Activated CD8-positive, alpha-beta memory T cell treated with anti-CD3 and anti-CD28 coated beads for 1 hour (primary cell): ENCODE measurements at places on chromosomes 11 and 22.

DNA sequence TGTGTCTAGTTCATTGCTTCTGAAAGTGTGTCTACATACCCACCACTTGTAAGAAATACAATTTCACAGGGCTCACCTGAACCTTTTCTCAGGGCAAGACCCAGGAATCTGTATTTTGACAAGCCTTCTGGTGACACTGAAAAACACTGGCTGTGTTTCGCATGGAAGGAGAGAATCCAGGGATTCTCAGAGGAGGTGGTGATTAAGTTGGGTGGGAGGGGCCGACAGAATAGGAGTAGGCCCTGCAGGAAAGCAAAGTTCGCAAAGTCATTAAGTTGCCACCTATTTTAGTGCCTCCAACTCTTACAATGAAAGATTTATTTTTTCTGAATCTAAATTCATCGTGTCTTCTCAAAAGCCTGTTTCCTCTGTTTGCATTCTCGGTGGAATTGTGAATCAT, 186.8 kb downstream of the FAT3 start:
- DNase-seq: no peak

DNA sequence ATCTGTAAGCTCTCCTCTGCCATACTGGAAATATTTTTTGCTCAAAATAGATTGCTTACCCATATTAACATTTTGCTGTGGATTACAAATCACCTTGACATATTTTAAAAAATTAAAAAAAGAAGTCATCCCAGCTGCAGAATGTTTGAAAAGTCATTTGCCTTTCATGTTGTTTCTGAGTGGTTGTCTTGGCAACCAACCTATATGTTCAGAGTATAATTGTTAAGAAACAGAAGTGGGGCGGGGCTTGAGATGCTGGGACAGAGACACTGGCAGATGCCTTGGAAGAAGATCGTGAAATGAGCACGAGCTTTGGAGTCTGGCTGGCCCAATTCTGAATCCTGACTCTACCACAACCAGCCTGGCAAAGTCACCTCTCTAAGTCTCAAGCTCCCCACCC, 348.2 kb downstream of the LARGE1 start:
- DNase-seq: no peak

DNA sequence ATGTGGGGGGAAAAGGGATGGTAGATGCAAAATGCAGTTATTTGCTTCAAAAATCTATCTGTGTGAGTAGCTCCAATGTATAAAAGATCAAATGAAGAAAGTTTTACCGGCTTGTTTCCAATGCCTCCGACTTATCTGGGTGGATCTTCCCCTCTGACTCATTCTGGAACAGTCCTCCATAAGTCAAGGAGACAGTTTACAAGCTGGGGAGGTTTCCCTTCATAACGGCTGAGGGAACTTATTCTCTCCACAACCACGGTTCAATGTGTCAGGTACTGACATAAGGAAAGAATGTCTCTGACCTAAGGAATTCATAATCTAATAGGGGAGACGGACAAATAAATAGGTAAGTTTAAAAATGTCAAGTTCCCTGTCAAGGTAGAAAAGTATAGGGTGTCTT, 49.7 kb upstream of the BIRC3 start:
- DNase-seq: no peak

- no peak for DNase-seq
These were observed 34.5 kb upstream of the PRSS23 start for GRCh38 chr11:86765878-86766277.

DNA sequence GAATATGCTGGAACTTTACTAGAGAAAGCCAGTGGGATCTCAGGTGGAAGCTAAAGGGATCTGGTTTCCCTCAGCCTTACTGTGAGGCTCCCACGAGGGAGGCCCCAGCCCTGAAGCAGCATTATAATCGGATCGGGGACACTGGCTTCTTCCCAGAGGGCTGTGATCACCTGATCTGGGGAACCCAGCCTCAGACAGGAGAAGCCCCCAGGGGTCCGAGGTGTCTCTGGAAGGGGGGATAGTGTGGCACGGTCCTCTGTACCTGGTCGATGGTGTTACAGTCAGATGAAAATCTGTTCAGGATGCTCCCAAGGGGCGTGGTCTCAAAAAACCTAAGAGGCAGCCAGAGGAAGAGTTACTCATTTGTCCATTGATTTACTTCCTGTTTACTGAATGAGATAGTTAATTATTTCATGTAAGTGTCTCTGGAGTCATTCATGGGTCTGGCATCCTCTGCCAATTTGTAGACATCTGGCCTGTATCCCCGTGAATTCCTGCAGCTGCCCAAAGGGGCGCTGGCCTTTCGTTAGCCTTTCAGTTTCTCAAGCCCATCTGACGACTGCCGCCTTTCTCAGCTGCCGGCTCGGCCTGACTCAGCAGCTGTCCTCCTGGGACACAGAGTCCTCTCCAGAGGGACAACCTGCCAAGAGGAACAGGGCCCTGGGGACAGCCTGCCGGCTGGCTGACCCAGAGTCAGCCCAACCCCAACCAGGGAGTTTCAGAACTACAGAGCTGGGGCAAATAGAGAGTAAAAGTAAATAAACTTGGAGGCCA, 17.0 kb upstream of the KCNJ11 start:
- no peak for DNase-seq

GRCh38 chr22:31233001-31233400, 20.9 kb downstream of the LIMK2 start:
- no peak for DNase-seq

GRCh38 chr11:67111261-67111660, 7.8 kb upstream of the KDM2A start:
- no peak for DNase-seq

DNA sequence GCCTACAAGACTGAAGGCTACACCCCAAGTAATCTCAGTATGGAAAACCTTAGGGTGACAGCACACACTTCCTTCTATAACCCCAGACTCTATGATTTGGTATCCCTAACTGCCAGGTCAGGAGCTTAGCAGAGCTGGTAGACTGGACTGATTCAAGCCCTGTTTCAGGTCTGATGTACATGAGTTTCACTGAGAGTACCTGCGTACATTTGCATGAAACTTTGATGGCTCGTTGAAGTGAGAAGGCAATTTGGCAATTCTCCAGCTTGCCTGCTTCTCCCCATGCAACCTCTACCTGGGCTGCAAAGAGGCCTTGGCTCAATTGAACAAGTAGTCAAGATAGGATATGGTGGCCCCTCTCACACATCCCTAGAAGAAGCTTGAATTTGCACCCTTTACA, 10.2 kb downstream of the FIBIN start:
- no peak for DNase-seq

GRCh38 chr22:21768435-21768834, 32.8 kb upstream of the YPEL1 start:
- no peak for DNase-seq

DNA sequence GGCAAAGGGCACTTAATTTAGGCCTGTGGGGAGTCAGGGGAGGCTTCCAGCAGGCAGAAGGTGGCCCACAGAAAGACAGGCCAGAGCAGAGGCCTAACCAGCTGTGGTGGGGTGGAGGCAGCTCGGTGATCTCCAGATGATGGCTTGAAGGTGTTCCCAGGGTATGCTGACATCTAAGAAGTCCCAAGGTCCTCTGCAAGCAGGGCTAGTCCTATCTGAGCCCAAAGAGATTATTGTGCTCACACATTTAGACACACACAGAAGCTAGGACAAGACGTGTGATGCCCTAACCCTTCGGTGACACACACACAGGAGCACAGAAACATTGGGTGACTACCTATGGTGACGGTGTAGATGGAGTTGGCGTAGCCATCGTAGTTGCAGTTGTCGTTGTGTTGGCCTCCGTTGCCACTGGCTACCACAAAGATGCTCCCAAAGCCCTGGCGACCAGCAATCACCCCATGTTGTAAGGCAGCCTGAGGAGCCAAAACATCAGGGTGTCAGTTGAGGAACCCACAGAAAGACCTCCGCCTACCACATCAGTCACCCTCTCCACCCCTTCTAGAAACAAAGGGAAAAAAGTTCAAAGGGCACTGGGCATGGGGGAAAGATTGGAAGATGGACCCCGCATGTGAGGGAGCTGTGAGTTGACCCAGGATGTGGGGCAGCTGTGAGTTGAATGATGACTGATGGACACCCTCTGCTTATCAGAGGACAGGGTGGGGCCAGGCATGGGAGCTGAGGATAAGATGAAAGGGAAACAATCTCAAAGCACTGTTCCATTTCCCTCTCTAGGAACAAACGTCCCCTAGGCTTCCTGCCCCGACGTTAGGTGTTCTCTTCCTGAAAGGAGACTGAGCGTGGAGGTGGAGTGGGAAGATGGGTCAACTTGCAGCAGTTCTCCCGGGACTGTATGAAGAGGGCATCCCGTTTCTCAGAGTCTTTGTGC, 7.9 kb downstream of the PCSK7 start:
- no peak for DNase-seq

GRCh38 chr22:21690401-21690801, 24.6 kb downstream of the PPIL2 start:
- DNase-seq: no peak

- DNase-seq: no peak
These were observed 70.1 kb downstream of the ARL14EP start for GRCh38 chr11:30393012-30393411.

DNA sequence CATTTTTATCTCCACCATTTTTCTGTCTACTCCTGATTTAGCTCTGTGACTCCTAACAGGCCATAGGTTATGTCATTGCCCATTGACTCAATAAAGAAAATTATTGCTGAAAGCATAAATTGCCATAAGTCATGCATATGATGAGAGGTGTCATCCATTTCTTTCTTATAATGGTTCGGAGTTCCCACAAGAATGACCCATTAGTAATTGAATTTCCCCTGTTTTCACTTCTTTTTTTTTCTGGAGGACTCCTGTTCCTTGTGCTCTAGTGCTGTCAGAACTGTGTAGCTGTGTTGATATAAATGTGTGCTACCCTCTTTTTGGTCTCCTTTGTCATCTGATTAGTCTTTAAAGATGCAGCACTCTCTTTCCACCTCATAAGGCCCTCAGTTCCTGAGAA, 22.9 kb upstream of the CARD18 start:
- DNase-seq: no peak

DNA sequence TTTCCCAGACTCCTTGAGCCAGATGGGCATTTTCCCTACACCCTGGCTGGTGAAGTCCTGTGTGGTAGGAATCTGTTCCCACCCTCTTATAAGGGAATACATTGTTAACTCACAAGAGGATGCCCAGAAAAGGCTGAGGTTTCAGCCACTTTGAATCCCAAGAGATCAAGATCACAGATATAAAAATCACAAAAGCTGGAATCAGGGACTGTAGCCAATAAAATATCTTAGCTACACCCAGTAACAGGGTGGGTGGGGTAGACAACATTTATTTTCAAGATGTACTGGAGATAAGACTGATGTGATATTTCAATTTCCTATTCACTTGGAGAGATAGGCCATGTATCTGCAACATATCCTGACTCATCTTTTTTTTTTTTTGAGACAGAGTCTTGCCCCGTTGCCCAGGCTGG, 50.3 kb downstream of the COPB1 start:
- no peak for DNase-seq

GRCh38 chr11:120909676-120910416, 114.1 kb upstream of the TBCEL start:
- DNase-seq: no peak

DNA sequence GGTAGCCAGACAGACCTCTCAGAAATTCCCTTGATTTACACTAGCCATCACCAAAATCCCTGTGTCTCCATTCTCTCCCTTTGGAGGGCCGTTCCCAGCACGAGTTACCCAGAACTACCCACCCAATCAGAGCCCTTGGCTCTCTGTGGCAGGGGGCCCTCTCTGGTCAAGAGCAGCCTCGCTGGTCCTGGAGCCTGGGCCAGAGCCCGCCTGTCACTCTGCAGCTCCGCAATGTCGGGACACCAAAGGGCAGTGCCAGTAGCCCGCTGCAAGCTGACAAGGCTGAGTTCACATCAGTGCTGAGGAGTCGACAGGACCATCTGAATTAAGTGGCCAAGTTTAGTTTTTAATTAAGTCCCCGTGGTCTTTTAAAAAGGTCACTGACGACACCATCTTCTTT, 241.6 kb downstream of the ST3GAL4 start:
- no peak for DNase-seq

DNA sequence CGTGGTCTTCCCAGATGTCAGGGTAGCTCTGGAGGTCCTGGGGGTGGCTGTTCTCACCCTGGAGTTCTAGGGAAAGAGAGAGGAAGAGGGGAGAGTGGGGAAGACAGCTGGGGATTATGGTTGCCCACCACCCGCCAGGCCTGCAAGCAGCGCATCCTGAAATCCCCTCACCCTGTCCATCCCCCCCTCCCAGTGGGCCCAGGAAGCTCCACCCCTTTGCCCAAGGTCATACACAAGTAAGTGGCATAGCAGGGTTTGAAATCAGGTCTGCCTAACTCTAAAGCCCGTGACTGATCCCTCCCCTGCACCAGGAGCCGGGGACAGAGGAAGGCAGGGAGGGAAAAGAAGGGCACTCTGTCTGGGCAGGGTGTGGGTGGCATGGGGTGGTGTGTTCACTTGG, 105.3 kb downstream of the NECTIN1 start:
- DNase-seq: no peak

DNA sequence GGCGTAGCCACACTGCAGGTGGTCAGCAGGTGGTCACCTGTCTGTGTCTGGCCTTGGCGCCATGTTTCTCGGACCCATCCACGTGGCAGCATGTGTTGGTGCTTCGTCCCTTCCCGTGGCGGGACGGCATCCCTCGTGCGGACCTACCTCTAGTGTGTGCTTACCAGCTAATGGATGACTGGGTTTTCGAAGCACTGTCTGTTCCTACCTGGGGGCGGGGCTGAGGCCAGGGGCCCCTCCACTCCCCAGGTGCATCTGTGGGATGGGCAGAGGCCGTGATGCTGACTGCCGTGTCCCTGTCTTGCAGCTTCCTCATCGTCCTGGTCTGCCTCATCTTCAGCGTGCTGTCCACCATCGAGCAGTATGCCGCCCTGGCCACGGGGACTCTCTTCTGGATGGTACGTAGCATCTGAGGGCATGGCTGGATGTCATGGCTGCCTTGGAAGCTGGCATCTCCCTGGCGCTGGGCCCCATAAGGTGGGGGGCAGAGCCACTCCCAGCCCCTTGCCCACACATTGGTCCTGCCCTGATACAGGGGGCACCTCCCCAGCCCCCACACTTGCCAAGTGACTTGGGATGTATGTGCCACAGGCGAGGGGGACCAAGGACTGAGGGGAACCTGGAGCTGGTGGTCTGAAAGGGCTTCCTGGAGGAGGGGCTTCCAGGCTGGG, 82.9 kb downstream of the KCNQ1 start:
- no peak for DNase-seq

GRCh38 chr11:8650401-8650990, 32.0 kb downstream of the TRIM66 start:
- no peak for DNase-seq

DNA sequence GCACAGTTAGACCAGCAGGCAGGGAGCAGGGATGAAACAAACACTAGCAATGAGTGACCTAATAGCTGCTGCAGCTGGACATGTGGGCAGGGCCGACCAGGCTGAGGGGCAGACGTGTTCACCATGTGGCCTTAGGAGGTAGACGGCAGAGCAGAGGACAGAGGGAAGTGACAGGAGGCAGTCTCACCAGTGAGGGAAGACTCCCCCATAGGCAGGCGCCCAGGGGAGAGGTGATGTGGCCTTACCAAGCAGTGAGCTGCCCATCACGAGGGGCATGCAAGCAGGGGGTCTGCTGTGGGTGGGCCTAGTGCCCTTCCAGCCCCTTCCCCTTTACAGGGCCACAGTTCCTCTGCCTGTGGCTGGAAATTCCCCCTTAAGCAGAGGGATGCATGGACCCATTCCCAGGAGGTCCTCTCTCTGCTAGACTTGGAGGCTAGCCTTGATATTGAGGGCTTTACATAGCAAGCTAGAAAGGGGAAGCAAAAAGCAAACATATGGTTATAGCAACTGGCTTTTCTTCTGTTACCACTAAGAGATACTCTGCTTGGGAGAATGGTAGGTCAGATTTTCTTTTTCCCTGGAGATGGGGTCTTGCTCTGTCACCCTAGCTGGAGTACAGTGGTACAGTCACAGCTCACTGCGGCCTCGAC, 67.6 kb downstream of the MPPED1 start:
- DNase-seq: no peak

- no peak for DNase-seq
These were observed 94.0 kb downstream of the APOL5 start for GRCh38 chr22:35811670-35812069.
